ENCODE measurements at places on chromosomes 1 and 21.
A peak's percentile ranks its signal among the peaks of the same experiment; 100 is the strongest.

DNA sequence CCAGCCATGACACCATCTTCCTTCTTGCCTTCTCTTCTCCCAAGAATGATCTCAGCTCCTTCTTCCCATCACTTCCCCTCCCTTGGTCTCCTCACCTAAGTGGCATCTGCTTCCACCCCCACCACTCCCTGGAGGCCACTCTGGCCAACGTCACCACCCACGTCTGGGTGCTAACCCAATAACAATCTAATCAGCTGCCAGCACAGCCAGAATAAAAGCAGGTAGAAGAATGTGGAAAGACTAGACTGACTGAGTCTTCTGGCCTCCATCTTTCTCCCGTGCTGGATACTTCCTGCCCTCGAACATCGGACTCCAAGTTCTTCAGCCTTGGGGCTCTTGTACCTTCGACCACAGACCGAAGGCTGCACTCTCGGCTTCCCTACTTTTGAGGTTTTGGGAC, 245.3 kb upstream of the CSF3R start:
- DNase-seq: no peak

DNA sequence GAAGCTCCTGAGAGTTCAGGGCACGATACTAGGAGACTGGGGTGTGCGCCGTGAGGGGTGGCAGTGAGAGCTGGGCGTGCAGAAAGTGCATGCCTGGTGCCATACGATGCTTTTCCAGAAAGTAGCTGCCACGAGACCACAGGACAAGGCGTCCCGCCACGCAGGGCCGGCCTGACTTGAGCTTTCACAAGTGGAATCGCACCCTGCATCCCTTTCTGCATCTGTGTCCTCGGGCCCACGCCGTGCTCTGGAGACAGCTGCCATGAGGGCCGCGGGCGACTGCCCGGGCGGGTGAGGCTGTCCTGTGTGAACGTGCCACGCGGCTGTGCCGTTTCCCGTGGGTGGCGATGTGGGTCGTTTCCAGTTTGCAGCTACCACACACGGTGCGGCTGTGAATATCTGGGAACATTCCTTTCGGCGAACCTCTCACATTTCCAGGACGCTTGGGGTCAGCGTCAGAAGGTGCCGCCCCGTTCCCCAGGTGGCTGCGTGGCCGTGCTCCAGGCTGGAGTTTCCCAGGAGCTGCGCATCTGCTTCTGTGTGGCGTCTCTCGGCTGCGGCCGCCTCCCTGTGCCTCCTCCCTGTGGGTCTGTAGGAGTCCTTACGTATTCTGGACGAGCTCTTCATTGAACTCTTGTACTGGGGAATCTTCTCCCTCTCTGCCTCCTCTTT, 1.0 kb upstream of the PERM1 start:
- no peak for DNase-seq

- DNase-seq: peak; percentile 58
Measured at GRCh38 chr1:44801491-44802305, 1.5 kb downstream of the PLK3 start.

DNA sequence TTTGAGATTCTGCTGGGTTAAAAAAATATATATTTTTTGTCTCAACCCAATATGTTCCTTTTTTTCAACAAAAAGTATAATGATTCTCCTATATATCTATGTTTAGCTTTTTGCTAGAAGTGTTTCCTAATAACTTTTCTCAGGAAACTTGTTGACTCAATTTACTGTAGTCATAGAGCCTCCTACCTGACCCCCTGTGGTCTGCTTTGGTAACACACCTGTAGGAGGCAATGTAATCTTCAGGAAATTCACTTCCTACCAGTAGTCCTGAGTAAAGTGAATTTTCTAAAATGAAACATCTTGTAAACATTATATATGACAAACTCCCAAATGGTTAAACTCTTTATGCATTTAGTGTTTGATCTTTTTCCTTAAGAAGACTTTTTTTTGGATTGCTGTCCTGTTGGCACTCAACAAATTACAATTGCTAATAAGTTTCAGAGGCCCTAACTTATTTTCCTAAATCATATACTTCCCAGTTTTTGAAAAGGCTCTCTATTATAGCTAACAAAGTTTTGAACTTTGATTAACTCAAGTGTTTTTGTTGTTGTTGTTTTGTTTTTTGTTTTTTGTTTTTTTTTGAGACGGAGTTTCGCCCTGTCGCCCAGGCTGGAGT, 118.3 kb downstream of the OLFML2B start:
- no peak for DNase-seq

- no peak for DNase-seq
Measured at GRCh38 chr1:180116964-180117763, 37.5 kb upstream of the QSOX1 start.

DNA sequence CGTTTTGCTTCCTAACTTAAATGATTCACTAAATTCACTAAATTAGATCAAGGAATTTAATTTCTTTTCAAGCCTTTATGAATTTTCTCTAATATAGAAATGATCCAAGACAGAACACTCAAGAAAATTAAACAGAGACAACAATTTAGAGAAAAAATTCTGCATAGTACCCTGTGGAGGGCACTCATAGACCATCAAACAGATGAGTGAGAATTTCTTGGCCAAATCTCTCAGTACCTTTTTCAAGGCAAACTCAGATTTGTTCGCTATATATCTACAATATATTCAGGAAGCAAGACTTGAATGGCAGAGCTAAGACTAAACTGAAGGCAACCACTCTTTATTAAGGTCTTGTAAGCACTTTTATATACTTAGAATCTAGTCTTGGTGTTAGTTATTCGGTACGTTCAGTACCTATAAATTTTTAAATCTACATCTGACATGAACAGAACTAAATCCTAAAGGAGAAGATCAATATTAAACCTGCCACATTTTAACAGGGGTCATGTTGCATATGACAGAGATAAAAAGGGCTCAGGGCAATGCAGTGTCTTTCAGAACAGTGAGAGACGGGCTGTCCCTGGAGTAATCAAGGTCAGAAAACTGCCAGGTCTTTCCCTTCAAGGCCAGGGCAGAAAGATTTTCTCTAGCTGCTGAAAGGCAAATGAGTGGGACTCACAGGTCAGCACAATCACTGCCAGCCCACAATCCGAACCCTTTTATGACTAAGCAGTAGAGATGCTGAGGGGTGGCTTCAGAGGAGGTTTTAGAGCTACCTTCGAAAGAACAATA, 118.8 kb upstream of the TMPRSS15 start:
- DNase-seq: no peak

DNA sequence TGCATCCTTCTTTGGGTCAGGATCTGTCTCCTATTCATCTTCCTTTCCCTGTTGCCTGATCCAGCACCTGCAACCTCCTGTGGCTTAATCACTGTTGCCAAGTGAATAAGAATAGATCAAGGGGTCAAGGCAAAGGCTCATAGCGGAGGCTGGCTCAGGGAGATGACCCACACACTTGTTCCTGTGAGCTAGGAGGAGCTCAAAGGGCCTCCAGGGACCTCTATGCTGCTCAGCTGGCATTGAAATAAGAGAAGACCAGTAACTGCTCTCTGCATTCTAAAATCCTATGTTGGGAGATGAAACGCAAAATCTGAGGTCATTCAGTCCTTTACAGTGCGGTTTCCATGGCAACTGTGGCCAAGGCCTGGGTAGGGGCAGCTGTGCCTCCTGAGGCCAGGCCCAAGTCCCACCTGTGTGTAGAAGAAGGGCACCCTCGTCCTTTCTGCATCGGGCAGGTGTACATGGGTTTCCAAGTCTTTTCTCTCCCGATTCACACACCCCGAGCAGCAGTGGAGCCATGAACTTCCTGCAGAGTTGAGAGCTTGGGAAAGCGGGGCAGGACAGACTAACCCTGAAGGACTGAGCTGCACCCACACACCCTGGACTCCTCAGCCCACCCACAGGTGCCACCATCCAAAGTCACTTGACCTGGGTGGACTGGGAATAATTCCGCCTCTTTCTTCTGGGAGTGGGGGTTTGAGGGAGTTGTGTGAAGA, 27.8 kb upstream of the STUM start:
- no peak for DNase-seq

GRCh38 chr1:34319218-34319617, 142.5 kb downstream of the C1orf94 start:
- no peak for DNase-seq

DNA sequence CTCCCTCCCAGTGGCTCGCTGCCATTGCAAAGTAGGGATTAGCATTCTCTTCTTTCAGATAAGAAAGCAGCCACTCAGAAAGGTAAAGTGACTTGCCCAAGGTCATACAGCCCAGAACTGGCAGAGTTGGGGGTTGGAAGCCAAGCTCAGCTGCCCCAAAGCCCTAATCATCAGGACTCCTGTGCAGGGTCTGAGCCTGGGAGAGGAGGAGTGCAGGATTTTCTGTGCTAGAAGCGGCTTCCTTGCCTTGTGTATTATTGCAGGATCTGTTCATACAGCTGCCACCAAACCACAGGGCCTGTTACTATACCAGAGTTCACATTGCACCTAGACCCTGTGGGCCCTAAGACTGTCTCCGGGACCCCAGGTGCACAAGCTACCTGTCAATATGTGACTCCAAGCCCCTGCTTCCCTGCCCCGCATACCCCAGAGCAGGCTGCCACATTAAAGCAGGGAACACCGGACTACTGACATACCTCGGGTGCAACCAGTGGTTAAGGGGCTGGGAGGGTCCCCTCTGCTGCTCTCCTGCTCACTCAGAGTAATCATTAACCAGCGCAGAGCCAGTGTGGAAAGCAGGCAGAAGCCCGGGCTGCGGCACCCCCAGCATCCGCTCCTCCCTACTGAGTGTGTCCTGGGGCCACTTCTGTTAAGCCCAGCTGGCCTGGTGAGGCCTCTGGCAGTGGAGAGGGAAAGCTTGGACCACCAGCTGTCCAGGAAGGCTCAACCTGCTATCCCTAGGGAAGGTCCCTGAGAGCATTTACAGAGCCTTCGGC, 15.8 kb downstream of the HSPG2 start:
- no peak for DNase-seq
